SJSA1 (cell line): ENCODE measurements at places on chromosomes 3 and 15. TPM values are rescaled to one million over a fixed set of nuclear protein-coding genes. Genes with fewer than 3 reads are reported as not detected.
A peak's percentile ranks its signal among the peaks of the same experiment; 100 is the strongest.

DNA sequence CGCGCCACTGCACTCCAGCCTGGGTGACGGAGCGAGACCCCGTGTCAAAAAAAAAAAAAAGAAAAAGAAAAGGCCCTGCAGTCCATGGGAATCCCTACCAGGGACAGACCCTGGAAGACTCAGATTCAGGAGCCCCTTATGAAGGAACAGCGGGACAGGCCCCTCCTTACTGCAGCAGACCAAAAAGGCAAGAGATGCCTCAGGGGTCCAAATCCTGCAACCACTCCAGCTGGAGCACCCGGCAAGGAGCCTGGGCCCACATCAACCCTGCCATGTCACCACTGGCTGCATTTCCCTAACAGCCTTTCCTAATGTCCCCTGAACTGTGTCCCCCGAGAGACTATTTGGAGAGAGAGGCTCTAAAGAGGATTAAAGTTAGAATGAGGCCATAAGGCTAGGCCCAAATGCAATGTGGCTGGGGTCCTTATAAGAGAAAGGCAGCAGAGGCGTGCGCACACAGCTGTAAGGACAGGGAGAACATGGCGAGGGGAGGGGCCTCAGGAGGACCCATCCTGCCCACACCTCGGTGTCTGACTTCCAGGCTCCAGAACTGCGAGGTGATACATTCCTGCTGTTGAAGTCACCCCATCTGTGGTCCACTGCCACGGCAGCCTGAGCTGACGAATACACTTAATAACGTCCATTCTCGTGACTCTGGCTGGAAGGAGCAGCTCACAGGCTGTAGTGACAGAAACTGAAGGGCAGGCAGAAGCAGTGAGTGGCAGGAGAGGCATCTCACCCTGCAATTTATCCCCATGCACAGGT is 78.1 kb downstream of the ATP10A start:
- peaks cover 75% of the 10 kb centered on the region for H3K4me1 ChIP-seq
- no peaks in the 10 kb centered on the region for H3K27me3 ChIP-seq

DNA sequence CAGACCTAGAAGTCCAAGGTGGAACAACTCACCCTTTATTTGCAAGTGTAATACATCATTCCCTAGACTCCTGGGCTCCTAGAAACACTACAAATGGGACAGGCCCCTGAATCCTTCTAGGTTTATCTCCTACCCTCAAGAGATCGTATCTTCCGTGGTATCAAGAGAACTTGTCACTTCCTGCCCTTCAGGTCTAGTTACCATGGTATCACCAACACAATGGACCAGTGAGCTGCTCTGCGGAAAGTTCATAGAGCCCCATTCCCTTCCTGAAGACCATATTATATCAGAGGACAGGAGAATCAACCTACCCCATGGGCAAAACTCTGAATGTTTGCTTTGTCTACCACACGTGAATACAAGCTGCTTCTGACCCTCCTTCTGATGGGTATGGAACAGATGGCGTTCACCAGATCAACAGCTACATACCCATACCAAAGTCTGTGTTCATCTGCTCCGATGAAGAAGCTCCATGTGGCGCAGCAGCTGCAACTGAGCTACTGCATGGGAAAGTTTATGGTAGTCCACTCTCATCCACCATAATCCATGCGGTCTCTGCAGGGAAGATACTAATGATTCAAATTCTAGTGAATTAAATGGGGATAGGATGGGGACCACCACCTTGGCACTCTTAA is 84.6 kb upstream of the KLF13 start:
- H3K36me3 ChIP-seq: no peaks in the 10 kb centered on the region
- no peak overlapping the region for H3K4me3 ChIP-seq
- H3K4me1 ChIP-seq: no peaks in the 10 kb centered on the region; the same call in 1 of the 2 replicates
- no peak for DNase-seq
- H3K27ac ChIP-seq: no peak overlapping the region

GRCh38 chr3:33004961-33005360 is 53.5 kb downstream of the CCR4 start:
- peaks cover 6% of the 10 kb centered on the region for H3K36me3 ChIP-seq
- DNase-seq: no peak

GRCh38 chr3:7410782-7411181 is 549.9 kb downstream of the GRM7 start:
- H3K4me1 ChIP-seq: no peaks in the 10 kb centered on the region
- no peak overlapping the region for H3K27ac ChIP-seq
- H3K36me3 ChIP-seq: no peaks in the 10 kb centered on the region
- no peaks in the 10 kb centered on the region for H3K27me3 ChIP-seq

GRCh38 chr3:24689353-24689752 is 194.7 kb upstream of the THRB start:
- no peak for DNase-seq
- peaks cover 22% of the 10 kb centered on the region for H3K4me1 ChIP-seq
- no peak overlapping the region for H3K27ac ChIP-seq
- no peak overlapping the region for H3K4me3 ChIP-seq
- H3K36me3 ChIP-seq: no peaks in the 10 kb centered on the region

Gene ZCWPW2
- total RNA-seq: 0.06 and 0.79 TPM in 2 replicates

Gene CNTN6
- total RNA-seq: not detected in 2 replicates

DNA sequence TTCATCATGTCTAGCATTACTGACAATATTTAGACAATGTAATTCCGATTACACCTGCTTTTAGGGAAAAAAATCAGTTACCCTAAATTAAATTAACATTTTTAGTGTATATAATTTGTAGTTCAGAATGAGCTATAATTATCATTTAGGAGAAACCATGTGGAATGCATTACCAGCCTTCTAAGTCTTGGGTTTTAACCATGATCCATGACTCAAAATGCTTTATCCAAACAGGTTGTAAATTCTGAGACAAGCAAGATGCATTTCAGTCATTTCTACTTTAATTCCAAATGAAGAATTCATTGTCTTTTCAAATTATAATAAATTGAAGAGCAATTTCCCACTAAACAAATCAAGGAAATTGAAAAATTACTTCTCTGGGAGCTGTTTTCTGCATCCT is 243.7 kb upstream of the LRIG1 start:
- H3K27ac ChIP-seq: no peak overlapping the region
- no peaks in the 10 kb centered on the region for H3K4me1 ChIP-seq
- no peak for DNase-seq
- no peaks in the 10 kb centered on the region for H3K36me3 ChIP-seq
- H3K4me3 ChIP-seq: no peak overlapping the region
- H3K27me3 ChIP-seq: no peaks in the 10 kb centered on the region

GRCh38 chr3:197533927-197534725 is 21.6 kb downstream of the BDH1 start:
- H3K4me1 ChIP-seq: no peaks in the 10 kb centered on the region
- H3K27ac ChIP-seq: no peak overlapping the region
- H3K27me3 ChIP-seq: no peaks in the 10 kb centered on the region

- H3K4me3 ChIP-seq: no peak overlapping the region
- no peaks in the 10 kb centered on the region for H3K36me3 ChIP-seq
- H3K27ac ChIP-seq: no peak overlapping the region
- no peaks in the 10 kb centered on the region for H3K27me3 ChIP-seq
- no peak for DNase-seq
- H3K4me1 ChIP-seq: peaks cover 9% of the 10 kb centered on the region
Observed at GRCh38 chr3:196220587-196220986, 4.3 kb downstream of the SLC51A start.

DNA sequence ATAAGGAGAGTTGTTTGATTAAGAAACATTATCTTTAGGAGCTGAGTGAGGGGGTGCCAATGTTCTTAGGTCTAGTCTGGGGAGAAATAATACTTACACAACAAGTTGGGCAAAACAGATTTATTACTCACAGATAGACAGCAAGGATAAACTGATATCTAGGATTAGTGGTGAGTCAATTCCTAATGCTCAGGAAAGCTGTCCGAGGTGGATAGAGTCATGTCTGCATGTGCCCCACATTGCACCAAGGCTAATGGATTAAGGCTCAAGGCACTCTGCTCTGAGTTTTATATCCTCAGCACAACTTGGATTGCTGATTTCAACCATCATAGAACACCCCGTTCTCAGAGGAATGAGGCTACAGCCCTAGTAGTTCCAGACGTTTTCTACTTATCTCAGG is 1042.3 kb downstream of the OTOL1 start:
- H3K36me3 ChIP-seq: no peaks in the 10 kb centered on the region
- no peak for DNase-seq
- no peak overlapping the region for H3K27ac ChIP-seq
- no peaks in the 10 kb centered on the region for H3K4me1 ChIP-seq
- H3K4me3 ChIP-seq: no peak overlapping the region

DNA sequence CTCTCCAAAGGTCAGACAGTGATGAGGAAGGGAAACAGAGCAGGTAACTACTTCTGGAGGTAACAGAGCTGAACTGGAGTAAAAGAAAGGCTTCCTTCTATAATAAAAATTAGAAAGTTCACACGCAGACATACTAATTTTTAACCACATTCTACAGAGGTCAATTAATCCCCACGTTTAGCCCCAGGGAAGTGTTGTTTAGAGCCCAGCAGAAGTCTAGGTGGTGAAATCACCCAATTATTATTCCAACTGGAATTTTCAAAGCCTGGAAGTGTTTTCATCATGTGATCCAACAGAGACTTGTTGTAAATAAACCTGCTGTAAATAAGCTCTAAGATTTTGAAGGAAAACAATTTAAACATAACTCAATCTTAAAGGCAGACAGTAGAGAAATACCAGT is 6.8 kb downstream of the ALDH1A2 start:
- no peaks in the 10 kb centered on the region for H3K4me1 ChIP-seq
- no peak overlapping the region for H3K4me3 ChIP-seq
- no peak for DNase-seq

- no peaks in the 10 kb centered on the region for H3K4me1 ChIP-seq
- DNase-seq: no peak
- no peak overlapping the region for H3K4me3 ChIP-seq
- no peak overlapping the region for H3K27ac ChIP-seq
- H3K36me3 ChIP-seq: no peaks in the 10 kb centered on the region
Observed at GRCh38 chr3:13594991-13595421, 46.1 kb downstream of the FBLN2 start.

Gene NANOGP8
- not detected in 2 replicates for total RNA-seq

DNA sequence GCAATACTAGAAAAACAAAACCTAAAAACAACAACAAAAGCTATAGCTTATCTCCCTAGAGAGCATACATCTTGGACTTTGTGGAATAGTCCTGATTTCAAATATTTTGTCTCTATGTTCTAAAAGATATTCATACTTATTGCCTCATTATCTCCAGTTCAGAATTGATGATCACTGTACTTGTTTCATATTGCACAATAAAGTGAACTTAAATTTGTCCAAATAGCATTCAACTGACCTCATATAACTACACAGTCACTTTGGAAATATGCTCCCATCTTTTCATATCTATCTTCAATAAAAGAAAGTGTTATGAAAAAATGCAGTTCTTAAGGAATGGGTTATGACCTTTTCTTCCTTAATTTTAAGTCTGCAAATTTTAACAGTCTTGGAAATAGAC is 228.6 kb upstream of the CMC1 start:
- H3K4me3 ChIP-seq: no peak overlapping the region
- no peaks in the 10 kb centered on the region for H3K36me3 ChIP-seq
- no peaks in the 10 kb centered on the region for H3K27me3 ChIP-seq

GRCh38 chr3:57957824-57958223 is 50.4 kb upstream of the FLNB start:
- H3K36me3 ChIP-seq: no peaks in the 10 kb centered on the region
- no peak overlapping the region for H3K27ac ChIP-seq
- DNase-seq: no peak
- H3K4me1 ChIP-seq: peaks cover 47% of the 10 kb centered on the region
- no peak overlapping the region for H3K4me3 ChIP-seq

DNA sequence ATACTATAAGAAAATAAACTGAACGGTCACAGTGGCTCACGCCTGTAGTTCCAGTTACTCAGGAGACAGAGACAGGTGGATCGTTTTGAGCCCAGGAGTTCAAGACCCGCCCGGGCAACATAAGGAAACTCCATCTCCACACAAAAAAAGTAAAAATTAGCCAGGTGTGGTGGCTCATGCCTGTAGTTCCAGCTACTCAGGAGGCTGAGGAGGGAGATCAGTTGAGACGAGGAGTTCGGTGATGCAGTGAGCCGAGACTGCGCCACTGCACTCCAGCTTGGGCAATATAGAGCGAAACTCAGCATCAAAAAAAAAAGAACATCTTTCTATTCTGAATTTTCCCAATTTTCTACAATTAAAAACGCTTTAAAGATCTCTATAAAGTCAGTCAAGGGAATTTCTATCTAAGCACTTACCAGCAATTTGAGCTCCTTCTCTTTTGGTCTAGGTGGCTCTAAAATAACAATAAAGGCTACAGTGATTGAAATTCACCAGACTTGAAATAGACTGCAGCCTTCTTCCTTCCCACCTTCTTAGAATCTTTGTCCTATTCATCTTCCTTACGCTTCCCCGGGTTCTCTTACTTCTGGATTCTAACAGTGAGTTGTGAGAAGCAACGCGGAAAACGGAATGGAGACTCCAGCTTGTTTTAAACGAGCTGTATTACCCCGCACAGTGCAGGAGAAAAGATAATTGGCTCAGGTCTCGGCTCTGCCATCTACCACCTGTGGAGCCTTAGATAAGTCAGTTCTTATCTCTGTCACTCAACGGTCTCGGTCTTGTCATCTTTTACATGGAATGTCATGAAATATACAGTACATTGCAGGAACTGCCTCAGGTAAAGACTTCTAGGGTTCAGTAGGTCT is 812 bp upstream of the SEC62 start:
- H3K4me1 ChIP-seq: peaks cover 10% of the 10 kb centered on the region
- peak overlapping the region; percentile 81 for H3K4me3 ChIP-seq
- H3K27me3 ChIP-seq: no peaks in the 10 kb centered on the region
- H3K36me3 ChIP-seq: peaks cover 14% of the 10 kb centered on the region
- peak overlapping the region; percentile 78; the same call in 1 of the 2 replicates for H3K27ac ChIP-seq

- H3K4me1 ChIP-seq: peaks cover 4% of the 10 kb centered on the region
- H3K4me3 ChIP-seq: no peak overlapping the region
- no peaks in the 10 kb centered on the region for H3K27me3 ChIP-seq
- peaks cover 72% of the 10 kb centered on the region for H3K36me3 ChIP-seq
Observed at GRCh38 chr3:123949641-123950040, 11.4 kb downstream of the CCDC14 start.

Gene LRRC31
- total RNA-seq: not detected in 2 replicates

Gene CHRD
- total RNA-seq: 0.26 TPM in 1 of 2 replicates, not detected in the other

Gene H1-8
- total RNA-seq: not detected in 2 replicates

Gene MASP1
- total RNA-seq: 2.1 and 2.3 TPM in 2 replicates

Gene CKMT1B
- total RNA-seq: not detected in 2 replicates

Gene ARGFX
- not detected in 2 replicates for total RNA-seq

DNA sequence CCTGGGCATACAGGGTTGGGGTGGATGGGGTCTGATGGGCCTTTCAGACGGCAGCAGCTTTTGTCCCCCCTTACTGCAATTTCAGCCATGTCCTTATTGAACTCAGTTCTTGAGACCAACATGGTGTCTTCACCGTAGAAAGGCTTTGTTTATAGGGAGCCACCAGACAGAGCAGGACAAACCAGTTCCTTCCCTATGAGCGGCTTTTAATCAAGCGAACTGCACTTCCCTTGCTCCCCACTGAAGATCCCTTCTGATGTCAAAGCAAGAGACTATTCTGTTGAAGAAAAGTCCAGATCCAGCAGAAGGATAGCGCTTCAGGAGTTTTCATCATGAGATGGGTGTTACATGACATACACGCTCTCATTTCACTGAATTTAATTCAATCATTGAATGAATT is 100.4 kb downstream of the CD47 start:
- H3K27ac ChIP-seq: no peak overlapping the region
- DNase-seq: no peak
- peaks cover 37% of the 10 kb centered on the region for H3K4me1 ChIP-seq

- no peaks in the 10 kb centered on the region for H3K27me3 ChIP-seq
- H3K27ac ChIP-seq: no peak overlapping the region
- no peak for DNase-seq
- H3K4me1 ChIP-seq: peaks cover 38% of the 10 kb centered on the region
- H3K4me3 ChIP-seq: no peak overlapping the region
- H3K36me3 ChIP-seq: no peaks in the 10 kb centered on the region
Observed at GRCh38 chr15:75069301-75069925, 46.0 kb downstream of the PPCDC start.
